ENCODE measurements at places on chromosomes 5 and 9.

DNA sequence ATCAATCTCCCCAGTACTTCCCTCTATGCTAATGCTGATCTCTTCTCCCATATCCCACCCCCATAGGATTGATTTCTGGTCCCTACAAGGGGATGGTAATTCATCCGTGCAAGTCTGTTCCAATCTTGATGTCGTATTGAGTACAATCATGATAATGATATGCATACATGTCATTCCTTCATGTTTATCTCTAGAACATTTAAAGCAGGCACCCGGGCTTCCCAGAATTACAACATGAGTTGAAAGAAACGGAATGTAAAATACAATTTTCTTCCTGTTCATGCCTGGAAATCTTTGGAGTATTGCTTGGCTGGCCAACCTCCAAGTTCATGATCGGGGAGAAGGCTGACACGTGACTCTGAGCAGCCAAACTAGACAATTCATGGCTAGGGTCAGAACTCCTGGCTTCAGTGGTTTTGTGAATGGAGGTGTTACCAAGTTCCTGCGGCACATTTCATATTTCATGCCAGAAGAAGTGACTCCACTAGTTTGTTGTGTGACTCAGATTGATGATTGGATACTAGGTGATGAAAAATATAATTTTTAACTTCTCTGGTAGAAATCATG, 66.6 kb downstream of the C9orf152 start:
- peak; percentile 100 for DNase-seq

DNA sequence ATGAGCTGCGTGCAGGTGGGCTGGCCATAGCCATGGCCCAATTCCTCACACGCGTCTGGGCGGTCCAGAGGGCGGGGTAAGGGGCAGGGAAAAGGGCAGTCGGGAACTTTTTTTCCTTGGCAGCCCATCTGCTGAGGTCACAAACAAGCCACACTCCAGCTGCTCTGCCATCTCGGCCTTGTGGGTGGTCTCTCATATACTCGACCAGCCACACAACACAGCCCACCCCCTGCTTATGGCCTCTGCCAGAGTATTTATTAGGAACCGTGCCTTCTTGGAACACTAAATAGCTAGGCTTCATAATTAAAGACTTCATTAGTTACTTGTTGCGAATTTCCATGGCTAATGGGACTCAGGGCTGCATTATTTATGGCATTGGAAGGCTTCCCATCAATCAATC, 98.5 kb upstream of the LHFPL2 start:
- DNase-seq, result no peak

- DNase-seq, result peak; percentile 40
Observed at GRCh38 chr9:1837453-1838084, 177.6 kb upstream of the SMARCA2 start.

DNA sequence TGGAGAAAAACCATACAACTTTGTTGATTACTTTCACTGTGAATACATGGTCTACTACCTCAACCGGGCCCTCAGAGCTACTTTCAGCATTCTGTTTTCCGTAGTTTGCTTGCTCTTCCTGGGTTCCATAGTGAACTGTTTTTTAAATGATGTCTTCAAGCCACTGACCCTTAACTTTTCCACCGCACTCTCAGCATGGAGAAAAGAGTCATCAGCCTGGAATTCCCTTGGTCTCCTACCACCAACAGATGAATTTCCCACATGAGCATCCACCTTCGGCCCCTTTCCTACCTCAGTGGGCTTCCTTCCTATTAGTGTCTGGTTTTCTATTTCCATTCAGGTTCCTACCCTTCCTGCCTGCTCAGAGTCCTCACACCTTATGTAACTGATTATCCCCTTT, 135.9 kb upstream of the ADAMTSL1 start:
- DNase-seq, result no peak

DNA sequence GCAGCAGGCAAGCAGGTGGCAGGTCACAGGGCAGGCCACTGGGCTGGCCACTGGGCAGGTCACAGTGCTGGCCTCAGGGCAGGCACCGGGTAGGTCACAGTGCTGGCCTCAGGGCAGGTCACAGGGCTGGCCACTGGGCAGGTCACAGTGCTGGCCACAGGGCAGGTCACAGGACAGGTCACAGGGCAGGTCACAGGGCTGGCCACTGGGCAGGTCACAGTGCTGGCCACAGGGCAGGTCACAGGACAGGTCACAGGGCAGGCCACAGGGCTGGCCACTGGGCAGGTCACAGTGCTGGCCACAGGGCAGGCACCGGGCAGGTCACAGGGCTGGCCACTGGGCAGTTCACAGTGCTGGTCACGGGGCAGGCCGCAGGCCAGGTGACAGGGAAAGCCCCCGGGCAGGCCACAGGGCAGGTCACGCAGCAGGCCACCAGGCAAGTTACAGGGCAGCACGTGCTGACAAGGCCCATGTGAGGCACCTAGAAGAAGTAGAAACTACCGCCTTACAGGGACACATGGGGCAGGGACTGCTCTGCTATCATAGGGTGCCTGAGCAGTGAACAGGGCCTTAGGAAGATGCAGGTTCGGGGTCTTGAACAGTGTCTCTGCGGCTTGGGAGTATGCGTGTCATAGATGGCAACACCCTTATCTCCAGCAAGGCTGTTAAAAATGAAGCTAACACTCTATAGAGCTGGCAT, 18.6 kb upstream of the MED10 start:
- DNase-seq, result no peak

GRCh38 chr9:129998491-129999140, 44.4 kb downstream of the FNBP1 start:
- DNase-seq, result no peak

GRCh38 chr5:56840597-56840996, 25.2 kb downstream of the MAP3K1 start:
- no peak for DNase-seq

GRCh38 chr5:39405083-39405843, 19.5 kb downstream of the DAB2 start:
- no peak for DNase-seq

DNA sequence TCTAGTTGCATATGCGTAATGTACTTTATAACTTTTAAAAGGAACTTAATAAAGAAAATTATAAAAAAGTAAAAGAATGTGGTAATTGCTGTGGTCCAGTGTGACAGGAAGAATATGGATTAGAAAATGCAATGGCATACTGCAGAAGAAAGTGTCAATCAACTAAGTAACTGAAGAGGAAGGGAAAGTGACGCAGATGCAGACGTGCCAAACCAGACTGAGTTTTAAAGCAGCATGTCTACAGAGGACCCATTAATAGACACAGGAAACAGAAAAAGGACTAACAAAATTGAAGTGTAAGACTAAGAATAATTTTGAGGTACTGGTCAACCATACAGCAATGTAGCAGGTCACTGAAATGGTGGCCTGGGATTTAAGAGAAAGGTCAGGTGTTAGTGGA, 73.3 kb downstream of the DPYSL3 start:
- DNase-seq, result no peak

- no peak for DNase-seq
Observed at GRCh38 chr5:173625673-173626504, 9.4 kb upstream of the BOD1 start.

- no peak for DNase-seq
Observed at GRCh38 chr9:15178631-15179030, 128.4 kb downstream of the TTC39B start.

DNA sequence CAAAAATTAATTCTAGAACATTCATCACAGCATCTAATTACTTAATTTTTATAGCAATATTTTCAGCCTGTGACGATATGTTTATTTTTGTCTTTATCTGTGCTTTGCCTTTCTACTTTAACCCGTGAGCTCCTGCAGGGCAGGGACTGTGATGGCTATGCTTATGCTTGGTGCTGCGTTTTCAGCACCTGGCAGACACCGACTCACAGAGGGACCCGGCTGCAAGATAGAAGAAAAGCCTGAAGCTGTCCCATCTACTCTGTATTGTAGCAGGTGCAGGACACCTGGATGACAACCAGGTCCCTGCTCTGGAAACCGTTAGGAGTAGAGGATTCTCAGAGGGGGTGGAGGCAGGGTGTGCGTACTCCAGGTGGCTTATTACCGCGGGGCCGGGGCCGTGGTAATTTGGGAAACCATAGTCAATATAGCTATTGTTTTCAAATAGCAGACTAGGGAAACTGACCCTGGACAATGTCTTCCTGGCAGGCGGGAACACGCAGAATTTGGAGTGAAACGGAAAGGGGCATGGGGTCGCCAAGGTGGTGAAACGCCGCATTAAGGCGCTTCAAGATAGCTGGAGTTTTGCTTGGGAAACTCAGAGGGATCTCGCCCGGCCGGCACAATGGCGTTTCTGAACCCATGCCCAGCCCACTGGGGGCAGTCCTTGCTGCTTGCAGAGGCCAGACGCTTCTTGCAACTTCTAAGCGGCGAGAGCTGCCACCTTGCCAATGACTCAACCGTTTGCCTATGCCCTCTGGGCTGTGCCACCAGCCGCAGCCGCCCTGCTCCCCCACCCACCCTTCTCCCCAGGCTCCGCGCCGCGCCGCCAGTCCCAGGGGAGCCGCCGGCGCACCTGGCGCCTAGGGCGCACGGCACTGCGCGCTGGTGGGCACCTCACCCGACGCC, 140.1 kb upstream of the PALM2AKAP2 start:
- DNase-seq, result peak; percentile 16

- DNase-seq, result no peak
Observed at GRCh38 chr9:90562229-90562628, 80.4 kb downstream of the DIRAS2 start.

DNA sequence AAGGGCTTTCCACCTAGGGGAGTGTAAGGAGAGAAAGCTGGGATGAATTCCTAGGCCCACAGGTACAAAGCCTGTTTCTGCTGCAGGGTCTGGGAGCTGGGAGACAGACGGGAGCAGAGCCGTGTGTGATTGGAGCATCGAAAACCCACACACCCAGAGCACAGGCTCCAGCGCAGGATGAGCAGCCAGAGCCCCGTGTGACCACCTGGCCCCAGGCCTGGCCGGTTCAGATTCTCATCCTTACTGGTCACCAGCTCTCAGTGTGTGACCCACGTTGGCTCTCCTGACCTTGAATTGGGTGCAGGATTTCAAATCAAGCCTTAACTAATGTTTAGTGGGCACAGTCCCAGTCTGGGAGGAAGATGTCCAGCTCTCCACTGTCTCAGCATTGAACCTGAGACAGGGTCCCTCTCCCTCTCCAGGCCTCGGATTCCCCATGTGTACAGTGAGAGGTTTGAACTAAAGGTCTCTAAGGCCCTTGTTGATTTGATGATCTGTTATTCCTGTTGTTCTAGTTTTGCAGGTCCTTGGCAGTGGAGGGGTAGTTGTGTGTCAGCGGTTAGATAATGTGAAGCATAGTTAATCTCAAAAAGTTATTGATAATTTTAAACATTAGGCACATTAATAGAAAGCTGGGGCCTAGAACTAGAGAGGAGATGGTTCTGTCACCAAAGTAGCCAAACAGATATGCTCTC, 50.1 kb downstream of the PPARGC1B start:
- DNase-seq, result no peak

- DNase-seq, result no peak
Observed at GRCh38 chr9:102047549-102047948, 309.1 kb upstream of the GRIN3A start.

DNA sequence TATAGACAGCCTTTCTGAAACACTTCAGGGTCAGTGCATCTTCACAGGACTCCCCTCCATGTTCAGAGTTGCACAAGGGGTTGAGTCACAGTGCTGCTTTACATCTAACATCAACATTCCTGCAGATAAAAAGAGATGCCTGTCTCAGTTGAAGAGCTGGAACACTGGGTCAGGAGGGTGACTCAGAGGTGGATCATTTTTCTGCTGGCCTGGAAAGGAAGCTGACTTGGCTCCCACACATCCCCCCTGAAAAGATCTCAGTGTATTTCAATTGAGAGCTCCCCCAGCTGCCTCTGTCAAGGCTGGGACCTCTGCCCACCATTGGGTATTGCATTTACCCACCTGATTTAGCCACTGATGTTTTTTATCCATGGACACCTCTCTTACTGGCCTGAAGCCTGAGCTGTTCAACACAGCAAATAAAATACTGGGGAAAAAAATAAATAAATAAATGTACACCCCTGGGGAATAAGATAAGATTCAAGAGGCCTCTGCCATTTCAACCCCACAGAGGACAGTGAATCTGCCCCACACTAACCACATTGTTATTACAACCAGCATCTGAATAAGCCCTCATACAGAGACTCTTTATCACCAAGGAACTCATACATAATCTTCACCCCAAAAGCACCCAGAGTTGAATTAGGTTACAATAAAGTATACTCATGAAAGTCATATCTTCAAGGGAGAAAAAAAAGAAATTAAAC, 716.4 kb downstream of the SEMA5A start:
- DNase-seq, result peak; percentile 96

GRCh38 chr9:134546746-134547145, 94.9 kb upstream of the COL5A1 start:
- no peak for DNase-seq

GRCh38 chr5:5046680-5047502, 93.2 kb upstream of the ADAMTS16 start:
- DNase-seq, result no peak

GRCh38 chr5:77761606-77762005, 14.5 kb downstream of the TBCA start:
- peak; percentile 21 for DNase-seq

DNA sequence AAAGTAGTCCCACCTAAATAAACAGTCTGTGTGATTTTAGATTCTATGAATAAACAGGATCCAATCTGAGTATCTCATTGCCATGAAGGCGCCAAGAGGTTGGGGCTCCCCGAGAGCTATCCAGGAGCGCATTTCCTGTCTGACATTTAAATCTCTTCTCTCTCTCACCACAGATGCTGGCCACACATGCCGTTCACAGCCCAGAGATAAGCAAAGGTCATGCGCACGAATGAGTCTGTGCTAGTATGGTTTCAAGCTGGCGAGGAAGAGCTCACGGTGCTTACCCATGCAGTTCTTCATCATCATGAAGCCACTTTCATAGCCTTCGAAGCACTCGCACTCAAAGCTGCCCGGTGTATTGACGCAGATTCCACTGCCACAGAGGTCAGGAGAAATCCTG, 199.4 kb downstream of the FBN2 start:
- DNase-seq, result no peak

GRCh38 chr9:71760901-71761300, 7.4 kb downstream of the CEMIP2 start:
- no peak for DNase-seq

DNA sequence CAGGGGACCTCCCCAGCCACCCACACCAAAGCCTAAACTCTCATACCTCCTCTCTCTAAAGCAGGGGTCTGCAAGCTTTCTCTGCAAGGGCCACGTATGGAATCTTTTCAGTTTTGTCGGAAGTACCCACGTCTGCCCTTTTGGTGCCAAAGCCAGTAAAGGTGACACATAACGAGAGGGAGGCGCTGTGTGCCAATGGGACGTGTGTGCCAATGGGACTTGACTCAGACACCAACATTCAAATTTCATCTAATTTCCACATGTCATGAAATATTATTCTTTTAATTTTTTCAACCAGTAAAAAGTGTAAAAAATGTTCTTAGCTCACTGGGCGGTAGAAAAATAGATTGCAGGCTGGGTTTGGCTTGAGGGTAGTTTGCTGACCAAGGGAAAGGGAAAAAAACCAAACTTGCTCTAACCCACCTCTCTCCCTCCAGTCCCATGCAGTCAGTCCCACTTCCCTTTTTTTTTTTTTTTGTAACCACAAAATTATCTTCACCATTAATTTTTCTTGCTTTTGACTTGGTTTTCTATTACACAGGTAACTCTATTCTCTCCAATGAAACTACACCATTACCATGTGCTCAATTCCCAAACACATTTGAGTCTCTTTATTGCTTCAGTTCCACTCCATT, 25.5 kb downstream of the OR2V1 start:
- no peak for DNase-seq
